ENCODE measurements at places on chromosomes 4 and X.

DNA sequence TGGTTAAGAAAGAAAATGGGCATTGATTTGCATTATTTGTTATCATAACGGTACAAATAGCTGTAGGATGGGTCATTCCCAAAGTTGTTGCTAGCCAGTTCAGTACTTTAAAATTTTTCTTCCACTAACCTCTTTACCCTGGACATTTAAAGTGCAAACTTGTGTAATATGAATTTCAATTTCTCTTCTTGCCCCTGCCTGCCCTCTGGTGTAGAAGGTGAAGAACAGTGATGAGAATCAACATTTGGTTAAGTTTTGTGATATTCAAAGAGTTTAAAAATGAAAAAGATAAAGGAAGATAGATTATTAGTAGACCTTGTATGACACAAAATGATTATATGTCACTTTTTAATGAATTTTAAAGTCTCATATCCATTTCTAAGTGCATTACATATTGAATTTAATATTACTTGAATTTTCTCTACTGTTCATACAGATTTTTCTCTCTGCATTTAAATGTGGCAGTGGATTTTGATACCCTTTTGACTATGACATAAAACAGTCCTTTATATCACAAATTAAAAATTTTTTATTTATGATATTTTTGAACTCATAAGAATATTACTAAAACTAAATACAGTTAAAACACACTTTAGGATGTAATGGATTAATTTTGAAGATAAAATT, 337.7 kb downstream of the BMPR1B start:
- no peak for ATAC-seq

- no peak for ATAC-seq
These were observed 47.1 kb downstream of the FAM193A start for GRCh38 chr4:2583517-2583916.

- no peak for ATAC-seq
These were observed 99.8 kb downstream of the MTMR1 start for GRCh38 chrX:150792949-150793527.

DNA sequence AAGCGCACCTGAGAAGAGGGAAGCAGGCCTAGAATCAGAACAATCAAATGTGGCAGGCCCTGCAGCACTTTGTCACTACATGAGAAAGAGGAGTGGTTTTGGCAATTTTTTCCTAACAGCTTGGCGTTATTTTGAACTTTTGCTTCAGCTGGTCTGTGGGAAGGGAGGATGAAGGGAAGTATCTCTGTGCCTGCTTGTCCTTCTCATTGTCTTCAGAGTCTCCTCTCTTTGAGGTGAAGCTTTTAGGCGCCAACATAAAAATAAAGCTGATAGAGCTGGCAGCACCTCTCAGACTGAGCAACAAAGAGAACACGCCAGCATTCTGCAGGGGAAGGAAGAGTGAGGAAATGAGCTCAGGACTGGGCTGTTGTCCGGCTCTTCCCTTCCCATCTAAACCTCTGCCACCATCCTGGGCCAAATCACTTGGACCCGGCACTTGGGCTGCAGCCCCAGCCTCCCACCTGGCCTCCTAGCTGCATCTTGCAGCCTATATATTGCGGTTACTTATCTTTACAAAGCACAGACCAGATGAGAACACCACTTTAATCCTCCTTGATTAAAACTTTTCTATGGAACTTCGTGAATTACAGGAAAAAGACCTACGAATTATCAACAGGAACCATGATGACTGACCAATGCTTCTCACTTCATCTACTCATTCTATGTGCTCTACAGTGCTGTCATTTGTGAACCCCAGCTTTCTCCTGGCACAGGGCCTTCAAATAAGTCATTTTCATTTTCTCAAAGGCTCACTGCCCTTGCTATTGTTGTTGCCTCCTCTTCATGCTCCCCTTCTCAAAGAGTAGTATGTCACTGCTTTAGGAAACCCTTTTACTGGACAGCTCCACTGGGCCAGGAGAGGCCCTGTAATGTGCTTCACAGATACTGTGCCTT, 476.4 kb upstream of the HS3ST1 start:
- ATAC-seq = no peak

- no peak for ATAC-seq
These were observed 459 bp downstream of the RBMX2 start for GRCh38 chrX:130402208-130402684.

DNA sequence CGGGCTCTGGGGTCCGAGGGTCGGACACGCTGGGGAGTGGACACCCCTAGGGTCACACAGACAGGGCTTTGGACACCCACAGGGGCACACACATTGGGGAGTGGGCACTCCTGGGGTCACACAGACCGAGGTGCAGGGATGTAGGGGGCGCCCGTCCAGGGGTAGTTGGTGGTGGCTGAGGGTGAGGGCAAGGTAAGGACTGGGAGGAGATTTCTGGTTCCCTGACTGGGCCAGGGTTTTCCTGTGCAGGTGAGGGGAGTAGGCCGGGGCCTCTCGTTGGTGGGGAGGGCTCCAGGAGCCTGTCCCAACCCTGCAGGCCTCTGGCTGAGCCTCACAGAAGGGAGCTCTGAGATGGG, 21.9 kb upstream of the WDR45 start:
- no peak for ATAC-seq

DNA sequence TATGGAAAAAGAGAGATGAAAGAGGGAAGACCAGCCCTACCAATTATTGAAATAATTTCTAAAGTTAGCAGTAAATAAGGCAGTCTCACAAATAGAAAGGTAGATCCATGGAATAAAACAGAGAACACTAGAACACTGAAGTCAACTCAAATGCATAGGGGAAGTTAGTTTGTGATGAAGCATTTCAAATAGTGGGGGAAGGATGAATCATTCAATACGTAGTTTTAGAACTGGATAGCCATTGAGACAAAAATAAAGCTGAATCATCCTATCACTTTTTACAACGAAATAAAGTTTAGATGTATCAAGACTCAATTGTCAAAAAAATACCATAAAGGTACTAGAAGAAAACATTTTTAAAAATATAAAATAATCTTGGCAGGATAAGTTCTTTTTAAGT, 143.2 kb upstream of the DGKK start:
- no peak for ATAC-seq
